ENCODE measurements at places on chromosomes 7 and 10.

- no peak for DNase-seq
These were observed 519.4 kb downstream of the GLRX3 start for GRCh38 chr10:130655313-130656186.

DNA sequence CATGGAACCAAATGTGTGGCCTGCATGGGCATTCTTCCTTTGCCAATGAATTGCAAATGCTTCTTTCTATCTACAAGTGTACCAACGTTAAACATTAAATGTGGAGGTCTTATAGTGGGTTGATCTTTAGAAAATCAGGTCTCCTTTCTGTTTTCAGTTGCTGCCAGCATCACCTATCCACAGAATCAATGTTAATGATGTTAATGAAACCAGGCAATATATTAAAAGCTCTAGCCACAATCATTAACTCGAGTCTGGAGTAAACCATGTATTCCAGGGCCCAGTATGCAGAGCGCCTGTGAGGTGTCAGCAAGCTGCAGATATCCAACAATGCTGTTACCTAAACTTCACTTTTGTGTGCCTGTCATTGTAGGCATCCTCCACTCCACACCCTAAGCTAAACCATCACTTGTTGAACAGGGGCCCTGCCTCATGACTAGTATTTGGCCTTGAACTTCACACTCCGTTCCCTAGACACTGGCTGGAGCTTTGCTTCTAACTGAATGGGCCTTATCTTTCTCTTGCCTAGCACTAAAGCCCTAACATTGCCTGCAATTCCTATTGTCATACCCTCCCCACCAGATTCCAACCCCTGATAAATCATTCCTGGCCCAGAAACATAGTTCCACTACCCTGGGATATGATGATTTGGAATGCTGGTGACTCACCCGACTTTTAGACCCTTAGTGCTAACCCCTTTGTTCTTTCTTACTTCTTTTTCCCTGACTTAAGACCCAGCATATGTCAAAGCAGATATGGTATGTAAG lies 24.3 kb upstream of the ITGB8 start:
- DNase-seq: no peak

DNA sequence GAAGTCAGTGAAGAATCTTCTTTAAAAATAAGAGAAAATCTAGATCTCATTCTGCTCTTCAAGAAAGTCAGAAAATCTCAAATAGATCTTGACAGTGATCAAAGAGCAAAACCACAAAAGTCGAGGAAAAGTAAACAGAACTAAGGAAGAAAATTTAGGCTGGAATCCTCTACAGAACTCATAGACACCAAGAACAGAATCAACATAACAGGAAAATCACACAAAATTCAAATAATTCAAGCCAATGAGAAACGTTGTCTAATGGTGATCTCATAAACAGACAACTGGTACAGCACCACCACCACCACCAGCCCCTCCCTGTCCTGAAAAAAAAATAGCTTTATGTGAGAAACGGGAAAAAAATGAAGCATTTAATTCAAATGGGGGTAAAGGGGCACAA lies 6.9 kb downstream of the ITGB1 start:
- DNase-seq: no peak

DNA sequence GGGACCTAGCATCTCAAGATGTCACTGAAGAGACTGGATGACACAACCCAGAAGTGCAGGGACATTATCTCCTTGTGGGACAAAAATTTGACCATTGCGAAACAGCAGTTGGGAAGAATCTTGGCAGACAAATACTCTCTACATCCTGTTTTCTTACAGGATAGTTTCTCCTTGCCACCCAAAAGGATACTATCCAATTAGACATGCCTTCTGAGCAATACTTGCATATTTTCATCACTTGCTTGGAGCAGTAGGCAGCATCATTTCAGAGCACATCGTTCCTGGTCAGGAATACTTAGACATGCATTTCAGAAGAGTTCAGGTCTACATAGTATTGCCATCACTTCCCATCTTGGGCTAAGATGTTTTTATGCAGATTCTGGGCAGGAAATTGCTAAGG lies 56.8 kb downstream of the FAS start:
- DNase-seq: no peak

DNA sequence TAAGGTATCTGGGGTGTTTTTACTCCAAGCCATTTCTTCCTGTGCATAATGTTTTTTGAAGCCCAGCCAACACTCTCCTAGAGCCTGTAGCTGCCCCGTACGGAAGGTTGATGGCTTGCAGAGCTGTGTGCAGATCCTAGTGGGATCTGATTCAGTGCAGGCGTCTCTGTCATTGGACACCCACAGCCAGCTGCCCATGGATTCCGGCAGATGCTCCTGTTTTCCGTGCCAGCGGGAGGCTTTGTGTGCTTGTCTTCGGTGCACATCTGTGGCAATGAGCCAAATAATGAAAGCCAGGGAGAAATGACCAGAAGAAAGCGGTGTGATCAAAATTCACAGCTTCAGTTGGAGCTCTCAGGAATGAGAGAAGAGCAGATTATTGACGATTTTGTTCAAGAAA lies 426.4 kb downstream of the TYW1 start:
- DNase-seq: no peak

- no peak for DNase-seq
These were observed 10.3 kb downstream of the CRHR2 start for GRCh38 chr7:30671793-30672465.

DNA sequence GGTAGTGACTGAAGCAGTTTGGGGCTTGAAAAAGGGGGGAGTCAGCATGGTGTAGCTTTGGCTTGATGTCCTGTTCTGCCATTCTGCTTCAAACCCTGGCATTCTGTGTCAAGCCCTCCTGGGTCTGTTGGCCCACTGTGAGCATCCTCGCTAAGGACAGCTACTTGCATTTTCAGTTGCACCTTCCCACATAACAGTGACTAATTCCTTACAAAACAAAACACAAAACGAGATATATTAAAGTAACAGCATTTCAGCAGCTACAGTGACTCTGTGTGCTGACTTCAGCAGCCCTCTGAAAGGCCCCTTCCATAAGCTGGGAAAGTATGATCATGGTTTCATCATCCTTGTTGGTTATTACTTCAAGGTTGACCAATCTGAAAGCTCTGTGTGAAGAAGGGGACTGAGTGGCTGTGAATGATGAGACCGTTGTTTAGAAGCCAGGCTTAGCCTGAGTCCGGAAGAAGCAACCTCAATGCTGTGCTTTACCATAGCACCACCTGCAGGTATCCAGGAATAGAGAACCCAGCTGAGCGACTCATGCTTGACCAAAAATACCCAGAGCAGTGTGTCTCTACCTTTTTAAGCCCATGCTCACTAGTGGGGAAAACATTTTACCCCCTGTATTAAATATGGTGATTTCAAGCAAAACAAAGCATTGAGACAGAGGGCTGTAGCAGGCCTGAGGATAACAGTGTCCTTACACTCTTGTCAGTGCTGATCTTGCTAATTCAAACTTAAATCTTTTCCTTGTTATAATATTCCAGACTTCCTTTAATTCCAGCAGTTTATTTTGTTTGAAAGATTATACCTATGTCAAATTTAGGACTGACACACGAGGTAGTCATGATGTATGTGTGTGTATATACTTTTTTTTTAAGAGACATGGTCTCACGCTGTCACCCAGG lies 42.6 kb upstream of the CC2D2B start:
- DNase-seq: peak; percentile 22

GRCh38 chr10:43230101-43230908 lies 36.6 kb downstream of the RASGEF1A start:
- no peak for DNase-seq

- DNase-seq: no peak
These were observed 139.3 kb upstream of the HDAC9 start for GRCh38 chr7:18356191-18356645.

GRCh38 chr7:31583526-31583925 lies 69.6 kb downstream of the ITPRID1 start:
- no peak for DNase-seq

- DNase-seq: no peak
These were observed 175.2 kb upstream of the PPP2R2D start for GRCh38 chr10:131725581-131726069.

DNA sequence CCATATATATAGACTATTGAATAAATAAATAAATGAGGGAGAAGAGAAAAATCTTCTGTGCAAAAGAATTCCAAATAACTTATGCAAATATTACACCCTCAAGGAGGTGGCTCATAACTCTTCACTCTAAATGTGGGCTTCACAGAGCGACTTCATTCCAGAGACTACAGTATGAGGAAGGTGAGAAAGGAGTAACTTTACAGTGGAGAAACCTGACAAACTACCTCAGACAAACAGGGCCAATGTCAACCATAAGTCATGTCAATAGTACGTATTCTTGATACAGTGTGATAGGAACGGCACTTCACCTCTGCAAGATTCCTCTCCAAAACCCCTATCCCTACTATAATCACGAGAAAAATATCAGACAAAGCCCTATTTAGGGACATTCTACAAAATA lies 158.4 kb upstream of the NAMPT start:
- DNase-seq: no peak

GRCh38 chr10:67678335-67678974 lies 17.5 kb downstream of the CTNNA3 start:
- no peak for DNase-seq

DNA sequence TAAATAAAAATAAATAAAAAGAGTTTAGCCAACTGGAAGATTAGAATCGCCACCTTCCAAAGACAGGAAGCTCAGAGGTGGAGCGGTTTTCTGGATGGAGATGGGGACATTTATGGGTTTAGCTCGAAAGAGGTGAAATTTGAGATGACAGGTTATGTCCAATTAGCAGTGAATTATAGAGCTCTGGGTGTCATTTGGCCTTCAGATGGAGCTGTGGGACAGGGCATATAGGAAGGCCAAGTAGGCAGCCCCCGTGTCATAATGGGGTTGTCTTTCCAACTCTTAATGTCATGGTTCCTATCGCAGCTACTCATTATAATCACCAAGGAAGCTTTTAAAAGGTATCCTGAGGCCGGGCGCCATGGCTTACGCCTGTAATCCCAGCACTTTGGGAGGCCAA lies 21.0 kb upstream of the EEPD1 start:
- DNase-seq: no peak

DNA sequence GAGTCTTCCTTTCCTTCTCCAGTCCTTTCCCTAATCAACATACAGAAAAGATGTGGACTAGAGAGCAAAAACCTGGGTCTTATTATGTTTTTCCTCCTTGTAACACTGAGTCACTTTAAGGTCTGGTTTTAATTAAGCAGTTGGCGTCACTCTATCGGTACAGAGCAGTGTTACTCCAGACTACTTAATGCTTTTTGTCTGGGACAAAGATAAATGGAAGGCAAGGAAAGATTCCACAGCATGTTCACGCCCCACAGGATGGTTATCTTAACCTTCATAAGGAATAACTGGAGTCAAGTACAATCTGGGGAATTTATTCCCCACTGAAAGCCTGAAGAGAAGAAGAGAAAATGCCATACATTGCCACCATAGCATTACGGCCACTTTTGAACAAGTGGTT lies 145.7 kb downstream of the ELAPOR2 start:
- no peak for DNase-seq

DNA sequence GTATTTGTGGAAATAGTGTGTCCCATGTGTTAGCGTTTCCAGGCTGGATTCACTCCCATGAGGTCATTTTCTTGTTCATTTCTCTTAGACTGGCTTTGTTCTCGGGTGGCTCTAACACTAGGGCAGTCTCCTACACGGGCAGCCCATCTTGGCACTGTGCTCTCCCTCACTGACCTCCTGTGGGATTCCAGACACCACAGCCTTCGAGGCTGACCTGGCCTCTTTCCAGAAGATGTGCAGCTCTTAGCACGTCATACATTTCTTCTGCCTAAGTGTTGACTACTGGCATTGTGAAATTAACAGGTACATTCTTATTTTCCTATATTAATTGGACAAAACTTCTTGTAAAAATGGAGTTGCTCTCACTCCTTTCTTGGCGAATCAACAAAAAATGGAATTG lies 72.8 kb downstream of the INSYN2A start:
- DNase-seq: no peak

GRCh38 chr7:17994079-17994850 lies 33.4 kb downstream of the PRPS1L1 start:
- DNase-seq: peak; percentile 31

- DNase-seq: peak; percentile 20
These were observed 8.4 kb upstream of the IFIT1B start for GRCh38 chr10:89369156-89370105.

GRCh38 chr7:92602352-92603088 lies 12.3 kb upstream of the FAM133B start:
- no peak for DNase-seq

GRCh38 chr7:90833443-90833842 lies 237.3 kb downstream of the CDK14 start:
- DNase-seq: no peak

DNA sequence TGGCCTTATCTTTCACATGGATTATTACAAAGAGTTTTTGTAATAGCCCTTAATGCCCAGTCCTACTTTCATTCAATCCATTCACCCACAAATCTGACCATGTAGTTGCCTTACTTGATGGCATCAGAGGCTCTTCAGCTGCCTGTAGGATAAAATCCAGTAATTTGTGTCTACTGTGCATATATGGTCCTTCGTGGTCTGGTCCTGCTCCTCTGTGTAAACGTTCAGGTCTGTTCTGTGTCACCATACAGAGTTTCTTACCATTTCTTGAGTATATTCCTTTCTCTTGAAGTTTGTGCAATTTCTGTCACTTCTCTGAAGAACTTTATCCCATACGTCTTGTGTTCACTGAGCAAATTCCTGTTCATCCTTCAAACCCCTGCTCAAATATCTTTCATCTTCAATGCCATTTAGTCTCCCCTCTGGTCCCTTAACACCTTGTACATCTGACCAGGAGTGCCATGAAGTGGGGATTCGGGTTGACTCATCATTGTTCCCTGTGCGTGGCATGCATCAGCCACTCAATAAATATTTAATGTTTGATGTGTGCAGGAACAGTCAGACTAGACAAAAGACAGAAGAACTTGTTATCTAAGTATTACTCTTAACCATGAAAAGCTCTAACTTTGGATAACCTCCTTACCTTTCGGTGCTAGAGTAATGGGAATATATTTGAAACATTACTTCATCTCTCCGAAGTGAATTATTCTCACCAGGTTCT lies 98.6 kb upstream of the RPA3 start:
- no peak for DNase-seq

- no peak for DNase-seq
These were observed 60.9 kb downstream of the BAMBI start for GRCh38 chr10:28738200-28738599.

DNA sequence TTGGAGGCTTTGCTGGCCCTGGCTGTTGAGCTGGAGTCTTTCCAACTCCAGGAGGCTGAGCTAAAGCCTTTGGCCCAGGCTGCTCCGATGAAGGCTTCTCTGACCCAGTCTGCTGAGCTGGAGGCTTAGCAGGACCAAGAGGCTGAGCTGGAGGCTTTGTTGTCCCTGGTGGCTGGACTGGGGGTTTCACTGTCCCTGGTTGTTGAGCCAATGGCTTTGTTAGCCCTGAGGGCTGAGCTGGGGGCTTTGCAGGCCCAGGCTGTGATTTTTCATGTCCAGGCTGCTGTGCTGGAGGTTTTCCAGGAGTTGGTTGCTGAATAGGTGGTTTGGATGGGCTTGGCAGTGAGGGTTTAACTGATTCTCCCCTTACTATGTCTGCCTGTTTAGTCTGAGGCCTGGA lies 7.3 kb downstream of the PCLO start:
- DNase-seq: no peak

GRCh38 chr10:52469970-52470705 lies 156.1 kb downstream of the DKK1 start:
- no peak for DNase-seq

Data from stimulated activated CD4-positive, alpha-beta T cell treated with anti-CD3 and anti-CD28 coated beads, Interleukin-4, amount 100 ng/mL, for 24 hours (primary cell).